ENCODE measurements at places on chromosomes 1 and 21.
A peak's percentile ranks its signal among the peaks of the same experiment; 100 is the strongest.

GRCh38 chr1:37240897-37241296 lies 206.6 kb upstream of the GRIK3 start:
- DNase-seq, result no peak

GRCh38 chr1:2471587-2472001 lies 4.5 kb upstream of the PLCH2 start:
- no peak for DNase-seq

DNA sequence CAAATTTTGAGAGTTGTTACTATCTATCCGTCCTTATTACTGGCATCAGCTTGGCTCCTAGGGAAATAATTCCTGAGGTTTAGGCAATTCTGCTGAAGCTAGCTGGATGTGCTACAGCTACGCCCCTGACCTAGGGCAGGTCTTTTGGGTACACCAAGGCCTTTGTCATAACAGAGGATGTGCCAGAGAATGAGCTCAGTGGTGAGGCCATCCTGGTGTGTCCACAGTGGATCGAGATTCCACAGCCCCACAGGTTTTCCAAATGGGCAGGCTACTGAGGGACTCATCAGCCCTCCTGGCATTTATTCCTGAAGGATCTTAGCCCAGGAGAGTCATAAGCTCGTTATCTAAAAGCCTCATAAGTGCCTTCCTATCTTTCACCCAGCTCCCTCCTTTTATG lies 475.2 kb upstream of the USP24 start:
- no peak for DNase-seq

DNA sequence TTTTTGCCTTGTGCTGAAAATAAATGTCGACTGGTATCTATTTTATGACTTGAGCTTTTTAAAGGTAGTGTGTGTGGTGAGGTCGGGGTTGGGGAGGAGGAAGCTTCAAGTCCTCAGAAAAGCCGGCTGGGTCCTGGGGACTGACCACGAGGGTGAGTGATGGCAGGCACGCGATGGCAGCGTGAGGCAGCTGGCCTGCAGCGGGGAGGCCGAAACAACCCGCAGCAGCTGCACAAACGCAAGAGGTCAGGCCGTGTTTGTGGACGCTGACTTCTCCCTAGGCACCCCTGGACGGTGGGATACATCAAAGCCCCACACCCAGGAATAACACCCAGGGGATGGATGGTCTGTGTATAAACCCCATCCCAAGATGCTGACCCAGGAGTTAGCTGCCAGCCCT lies 51.4 kb downstream of the ZBTB18 start:
- no peak for DNase-seq

GRCh38 chr1:21663951-21664805 lies 5.0 kb downstream of the RAP1GAP start:
- no peak for DNase-seq

GRCh38 chr1:79791488-79792218 lies 785.1 kb upstream of the ADGRL4 start:
- no peak for DNase-seq

- DNase-seq, result no peak
Observed at GRCh38 chr1:114338191-114338890, 172.7 kb downstream of the TRIM33 start.

DNA sequence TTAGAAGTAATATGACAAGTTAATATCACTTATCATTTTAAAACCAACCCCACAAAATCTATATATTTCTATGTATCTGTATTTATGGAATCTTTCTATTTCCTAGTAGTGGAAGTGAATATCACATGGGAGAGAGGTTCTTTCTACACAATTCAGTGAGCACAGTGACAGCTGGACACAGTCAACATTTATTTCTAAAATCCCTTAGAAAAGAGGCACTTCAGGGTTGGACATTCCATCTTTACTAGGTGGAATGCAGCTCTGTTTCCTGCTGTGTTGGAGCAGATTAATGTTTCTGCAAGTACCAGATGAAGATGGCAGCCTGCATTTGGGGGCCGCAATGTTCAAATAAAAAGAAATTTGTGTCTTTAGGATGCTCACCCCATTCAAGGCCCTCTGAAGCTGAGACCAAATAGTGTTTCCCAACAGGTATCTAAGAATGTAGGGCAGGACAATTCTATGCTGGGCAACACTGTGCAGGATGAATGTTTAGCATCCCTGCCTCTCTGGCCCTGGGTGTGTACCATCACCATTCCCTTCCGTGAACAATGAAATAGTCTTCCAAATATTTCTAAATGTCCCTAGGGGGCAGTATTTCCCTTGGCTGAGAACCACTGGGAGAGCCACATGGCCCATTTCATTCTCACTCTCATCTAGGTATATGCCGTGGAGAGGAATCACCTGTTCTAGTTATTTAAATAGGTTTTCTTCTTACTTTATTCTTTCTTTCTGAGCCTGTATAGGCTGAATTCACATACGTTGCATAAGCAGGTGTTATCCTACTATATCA lies 394.8 kb downstream of the PRDM2 start:
- DNase-seq, result no peak

DNA sequence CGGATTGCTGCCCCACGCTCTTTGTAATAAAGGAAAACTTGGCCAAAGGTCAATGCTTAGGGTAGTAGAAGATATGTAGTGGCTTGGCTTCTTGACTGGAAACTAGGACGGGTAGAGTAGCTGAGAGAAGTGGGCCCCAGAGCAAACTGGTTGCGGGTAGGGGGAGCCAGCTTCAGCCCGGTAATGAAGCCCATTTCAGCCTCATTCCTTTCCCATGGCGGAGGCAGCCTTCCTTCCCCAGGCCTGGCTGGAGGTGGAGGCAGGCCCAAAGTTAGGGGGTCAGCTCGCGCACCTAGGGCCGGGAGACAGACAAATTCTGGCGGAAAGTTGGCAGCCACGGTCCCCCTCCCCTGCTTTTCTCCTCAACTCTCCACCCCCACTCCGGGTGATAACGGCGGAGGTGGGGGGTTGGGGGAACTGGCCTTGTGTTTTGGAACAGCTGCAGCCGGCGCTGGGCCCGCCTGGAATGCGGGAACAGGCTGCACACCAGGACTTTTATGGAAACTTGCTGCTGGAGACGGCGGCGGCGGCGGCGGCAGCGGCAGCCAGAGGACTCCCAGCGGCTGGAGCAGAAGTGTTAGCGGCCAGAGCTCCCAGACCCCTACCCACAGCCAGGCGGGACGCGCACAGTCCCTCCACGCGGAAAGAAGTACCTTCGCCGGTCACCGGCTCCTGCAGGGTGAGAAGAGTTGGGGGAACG lies at the start of gene NEXN:
Gene NEXN, plus strand, starts transcription at position 544 of the 700 bp plus-strand sequence. CDS start 27,483 bp downstream, outside the sequence.
- peak; percentile 82 for DNase-seq

GRCh38 chr21:34697826-34698225 lies 29.0 kb downstream of the CLIC6 start:
- DNase-seq, result no peak

DNA sequence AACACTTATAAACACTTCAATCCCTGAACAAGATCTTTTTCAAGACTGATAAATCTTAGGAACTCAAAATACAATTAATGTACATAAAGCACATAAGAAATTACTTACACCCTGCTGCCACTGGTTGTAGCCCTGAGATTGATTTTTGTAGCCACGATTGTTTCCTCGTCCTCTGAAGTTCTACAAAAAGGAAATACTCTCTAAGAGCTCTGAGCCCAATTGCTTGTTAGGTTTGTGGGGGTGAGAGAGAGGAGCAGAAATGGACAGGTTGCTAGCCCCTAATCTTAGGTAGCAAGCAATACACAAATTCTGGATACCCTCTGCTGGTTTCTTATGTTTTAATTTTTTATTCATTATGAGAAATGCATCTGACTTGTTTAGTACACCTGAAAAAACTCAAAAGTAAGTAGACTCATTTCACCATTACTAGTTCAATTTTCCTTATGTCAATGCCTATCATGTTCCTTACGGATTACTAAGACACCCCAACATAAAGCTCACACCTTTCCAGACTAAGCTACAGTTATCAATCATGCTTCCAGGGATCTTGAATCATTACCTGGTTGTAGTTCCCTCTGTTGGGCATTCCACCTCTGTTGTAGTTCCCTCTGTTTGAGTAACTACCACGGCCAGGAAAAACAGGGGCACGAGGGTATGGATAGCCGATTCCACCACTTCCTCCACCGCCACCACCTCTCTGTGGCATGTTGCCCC lies 9.3 kb downstream of the HNRNPU start:
- DNase-seq, result no peak
